Naive thymus-derived CD8-positive, alpha-beta T cell (primary cell): ENCODE measurements at places on chromosomes 2 and 18.
A peak's percentile ranks its signal among the peaks of the same experiment; 100 is the strongest.

- no peak for DNase-seq
Observed at GRCh38 chr2:192741889-192742288, 547.2 kb upstream of the TMEFF2 start.

DNA sequence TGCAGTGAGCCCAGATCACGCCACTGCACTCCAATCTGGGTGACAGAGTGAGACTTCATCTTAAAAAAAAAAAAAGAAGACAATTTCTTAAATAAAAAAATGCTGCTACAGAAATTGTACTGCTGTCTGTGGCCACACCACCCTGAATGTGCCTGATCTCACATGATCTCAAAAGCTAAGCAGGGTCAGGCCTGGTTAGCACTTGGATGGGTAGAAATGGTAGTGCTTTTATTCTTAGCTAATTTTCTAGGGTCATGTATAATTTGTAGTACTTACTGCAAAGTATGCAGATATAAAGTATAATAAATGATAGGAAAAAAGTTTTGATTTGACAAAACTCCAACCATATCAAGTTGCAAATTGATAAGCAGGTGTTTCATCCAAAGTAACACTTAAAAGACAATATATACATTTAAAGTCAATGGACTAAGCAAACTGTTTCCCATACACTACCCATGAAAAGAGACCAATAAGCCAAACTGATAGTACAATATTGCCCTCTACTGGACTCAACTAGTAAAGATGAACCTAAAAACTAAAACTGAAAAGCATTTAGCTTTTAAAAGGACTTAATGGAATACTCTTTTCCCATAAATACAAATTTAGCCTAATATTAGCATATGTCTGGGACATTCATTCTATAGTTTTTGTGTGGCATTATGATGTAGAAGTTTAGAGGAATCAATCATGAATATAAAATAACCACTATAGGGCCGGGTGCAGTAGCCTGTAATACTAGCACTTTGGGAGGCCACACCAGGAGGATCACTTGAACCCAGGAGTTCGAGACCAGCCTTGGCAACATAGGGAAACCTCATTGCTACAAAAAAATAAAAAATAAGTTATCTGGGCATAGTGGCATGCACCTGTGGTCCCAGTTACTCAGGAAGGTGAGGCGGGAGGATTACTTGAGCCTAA is 18.6 kb upstream of the PEX13 start:
- peak; percentile 70 for DNase-seq

DNA sequence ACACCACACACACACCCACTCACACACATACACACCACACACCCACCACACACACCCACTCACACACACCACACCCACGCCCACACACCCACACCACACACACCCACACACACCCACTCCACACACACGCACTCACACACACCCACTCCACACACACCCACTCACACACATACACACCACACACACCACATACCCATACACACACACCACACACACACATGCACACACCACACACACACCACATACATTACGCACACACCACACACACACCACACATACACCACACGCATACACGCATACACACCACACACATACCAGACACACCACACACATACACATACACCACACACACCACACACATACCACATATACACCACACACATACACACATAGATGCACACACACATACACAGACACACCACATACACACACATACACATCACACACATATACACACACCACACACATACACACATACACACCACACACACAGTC is 37.9 kb downstream of the MCFD2 start:
- DNase-seq: no peak

- no peak for DNase-seq
Observed at GRCh38 chr18:44731530-44732237, 51.0 kb downstream of the SETBP1 start.

- DNase-seq: peak; percentile 76
Observed at GRCh38 chr2:144331674-144332355, 188.1 kb downstream of the ZEB2 start.

DNA sequence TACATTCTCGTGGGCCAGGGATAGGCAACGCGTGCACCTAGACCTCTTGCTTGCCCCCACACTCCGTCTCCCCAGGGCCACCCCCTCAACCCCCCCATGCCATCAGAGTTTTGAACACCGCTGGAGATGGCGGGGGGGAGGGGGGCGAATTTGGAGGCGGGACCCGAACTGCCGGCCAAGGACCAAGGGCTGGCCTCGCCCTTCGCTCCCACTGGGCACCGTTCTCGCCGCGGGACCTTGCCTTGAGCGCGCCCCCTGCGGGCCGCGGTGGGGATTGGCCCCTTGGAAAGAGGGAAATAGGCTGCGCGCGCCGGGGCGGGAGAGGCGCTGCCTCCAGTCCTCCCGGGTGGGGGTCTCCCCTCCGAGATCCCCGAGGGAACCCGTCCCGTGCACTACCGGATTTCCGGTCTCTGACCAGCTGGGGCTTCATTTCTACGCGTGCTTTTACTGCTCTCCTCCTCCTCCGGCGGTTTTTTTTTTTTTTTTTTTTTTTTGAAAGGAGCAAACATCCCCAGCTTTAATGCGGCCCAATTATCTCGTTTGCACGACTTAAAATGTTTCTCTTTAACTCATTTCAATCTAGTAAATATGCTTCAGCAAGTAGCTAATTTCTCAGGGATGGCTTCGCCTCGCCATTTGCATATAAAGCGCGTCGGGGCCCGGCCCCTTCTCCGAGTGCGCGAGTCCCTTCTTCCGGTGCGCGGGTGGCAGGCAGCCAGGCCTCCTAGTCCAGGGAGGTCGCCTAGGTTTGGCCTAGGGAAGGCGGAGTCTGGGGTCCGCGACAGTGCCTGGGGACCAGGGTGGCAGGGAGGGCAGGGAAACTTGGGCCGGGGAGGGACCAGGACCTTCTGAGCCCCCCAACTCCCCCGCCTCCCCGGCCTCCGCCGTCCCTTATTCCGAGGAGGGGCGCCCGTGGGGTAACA is 10.0 kb upstream of the GBX2 start:
- no peak for DNase-seq

- peak; percentile 60 for DNase-seq
Observed at GRCh38 chr2:232502511-232502910, 14.9 kb upstream of the ECEL1 start.

DNA sequence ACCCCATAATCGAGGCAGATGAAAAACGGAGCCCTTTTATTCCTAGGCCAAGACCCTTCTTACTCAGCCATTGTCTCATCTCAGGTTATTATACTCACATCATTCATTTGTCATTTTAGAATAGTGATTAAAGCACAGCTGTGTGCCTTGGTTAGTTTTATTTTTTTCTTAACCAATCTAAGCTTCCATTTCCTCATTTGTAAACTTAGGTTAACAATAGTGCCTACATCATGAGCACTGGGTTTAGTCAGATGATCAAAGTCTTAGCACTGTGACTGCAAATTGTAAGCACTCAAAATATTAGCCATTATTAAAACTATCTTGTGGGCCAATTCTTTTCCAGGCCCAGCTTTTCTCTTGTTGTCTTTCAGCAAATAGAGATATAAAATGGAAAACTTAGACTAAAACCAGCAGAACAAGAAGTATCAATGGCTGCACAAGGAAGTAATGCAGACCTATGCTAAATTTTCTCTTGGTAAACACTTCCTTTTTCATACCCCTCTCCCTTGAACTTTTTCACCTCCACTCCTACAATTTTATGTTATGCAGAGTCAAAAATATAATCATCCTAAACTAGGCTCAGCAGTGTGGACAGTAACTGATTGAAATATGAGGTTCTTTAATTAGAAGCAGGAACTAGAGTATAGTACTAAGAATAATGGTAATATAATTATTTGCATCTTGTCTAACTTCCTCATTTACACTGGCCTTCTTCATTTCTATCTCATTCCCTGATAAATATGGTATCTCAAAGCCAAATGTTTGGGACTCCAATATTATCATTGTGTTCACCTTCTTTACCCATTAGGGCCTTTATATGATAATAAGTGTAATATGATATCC is 21.5 kb upstream of the GALNT3 start:
- no peak for DNase-seq

DNA sequence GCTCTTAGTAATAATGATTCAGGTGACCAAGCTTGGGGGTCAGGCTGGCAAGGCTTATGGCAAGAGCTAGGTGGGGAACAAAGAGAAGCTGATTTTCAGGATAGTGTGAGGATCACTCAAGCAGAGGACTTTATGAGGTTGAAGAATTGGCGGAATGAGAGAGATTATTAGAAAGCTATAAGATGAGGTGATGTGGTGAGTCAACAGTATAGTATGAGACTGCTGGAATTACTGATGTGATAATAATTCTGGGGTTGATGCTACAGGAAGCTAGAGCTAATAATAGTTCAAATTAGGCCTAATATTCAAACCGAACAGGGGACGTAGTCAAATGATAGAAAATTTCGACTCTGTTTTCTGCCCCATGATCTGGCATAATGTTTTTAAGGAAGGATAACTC is 2115.3 kb upstream of the PIK3C3 start:
- no peak for DNase-seq

- DNase-seq: no peak
Observed at GRCh38 chr2:54632733-54633692, 90.4 kb upstream of the EML6 start.

- DNase-seq: no peak
Observed at GRCh38 chr2:85838181-85838580, 50.6 kb downstream of the ST3GAL5 start.

DNA sequence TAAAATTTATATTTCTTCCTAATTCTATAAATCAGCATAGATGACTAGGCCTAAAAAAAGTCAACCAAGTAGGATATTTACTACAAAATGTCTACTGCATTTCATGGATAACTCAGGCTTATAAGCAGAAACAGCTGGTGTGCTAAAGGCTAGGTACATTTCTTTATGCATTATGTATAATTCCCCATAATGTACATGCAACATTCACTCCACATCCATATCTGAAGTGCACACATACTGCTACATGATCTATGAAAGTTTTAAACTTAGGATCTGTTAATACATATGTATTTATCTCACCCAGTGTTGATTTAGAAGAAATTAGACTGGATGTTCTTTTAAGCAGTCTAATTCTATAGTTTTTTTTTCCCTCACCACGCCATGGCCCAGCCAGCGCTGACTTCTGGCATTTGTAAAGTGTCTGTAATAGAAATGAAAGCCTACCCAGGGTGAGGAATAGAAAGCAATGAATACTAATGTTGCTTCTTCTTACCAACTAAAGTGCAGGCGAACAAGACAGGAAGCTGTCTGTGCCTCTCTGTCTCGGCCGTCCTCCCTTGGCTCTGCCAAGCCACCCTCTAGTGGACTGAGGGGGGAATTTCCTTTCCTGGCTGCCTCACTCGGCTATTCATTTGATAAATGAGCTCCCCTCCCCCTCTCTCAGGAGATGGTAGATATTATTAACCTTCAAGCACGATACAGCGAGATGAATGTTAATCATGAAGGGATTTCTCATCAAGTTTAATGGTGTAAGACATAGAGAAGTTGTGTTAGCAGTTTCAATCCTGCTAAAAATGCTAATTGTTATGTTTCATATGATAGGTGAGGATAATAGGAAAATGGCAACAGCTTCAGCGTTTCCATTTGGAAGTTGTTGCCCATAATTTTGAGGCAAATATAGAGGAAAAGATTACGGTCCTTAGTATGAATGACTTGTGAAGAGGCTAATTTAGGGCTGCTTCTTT is 384.5 kb downstream of the MTX2 start:
- peak; percentile 41 for DNase-seq

DNA sequence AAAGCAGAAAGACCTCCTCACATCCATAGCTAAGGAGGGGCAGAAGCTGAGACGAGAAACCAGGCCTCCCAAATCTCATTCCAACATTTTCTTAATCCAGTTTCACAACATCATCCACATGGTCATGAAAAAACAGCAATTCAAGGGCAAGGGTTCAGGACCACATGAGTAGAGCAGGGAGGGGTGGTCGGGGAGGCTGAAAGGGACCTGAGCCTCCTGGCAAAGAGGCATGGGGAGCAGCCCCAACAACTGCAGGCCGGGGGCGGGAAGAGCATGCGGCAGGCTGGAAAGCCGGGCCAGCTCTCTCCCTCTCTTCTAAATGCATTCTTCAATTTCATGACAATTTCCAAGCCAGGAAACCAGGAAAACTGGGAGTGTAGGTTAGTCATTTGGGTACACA is 76.7 kb downstream of the DNMT3A start:
- DNase-seq: no peak

- no peak for DNase-seq
Observed at GRCh38 chr2:163467251-163467630, 268.6 kb downstream of the FIGN start.

DNA sequence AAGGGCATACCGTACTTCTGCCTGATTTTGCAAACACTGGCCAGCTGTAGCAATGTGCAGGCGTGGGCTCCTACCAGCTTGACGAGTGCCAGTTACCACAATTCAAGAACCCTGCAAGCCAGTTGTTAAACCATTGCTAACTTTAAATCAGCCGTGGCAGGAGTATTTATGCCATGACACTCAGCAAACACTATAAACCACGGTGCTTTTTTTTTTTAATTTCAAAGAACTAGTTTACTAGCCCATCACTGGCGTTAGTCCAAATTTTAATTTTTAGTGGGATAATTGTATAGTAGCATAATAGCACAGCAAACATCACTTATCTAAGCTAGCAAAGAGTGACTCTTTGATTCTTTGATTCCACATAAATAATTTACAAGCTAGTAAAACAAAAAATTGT is 111.1 kb downstream of the COL4A4 start:
- DNase-seq: no peak

- DNase-seq: no peak
Observed at GRCh38 chr2:125643128-125643527, 1012.8 kb upstream of the GYPC start.

GRCh38 chr18:34643989-34644388 is 66.1 kb upstream of the DTNA start:
- DNase-seq: no peak

GRCh38 chr2:171709011-171709685 is 21.9 kb downstream of the DYNC1I2 start:
- DNase-seq: no peak

DNA sequence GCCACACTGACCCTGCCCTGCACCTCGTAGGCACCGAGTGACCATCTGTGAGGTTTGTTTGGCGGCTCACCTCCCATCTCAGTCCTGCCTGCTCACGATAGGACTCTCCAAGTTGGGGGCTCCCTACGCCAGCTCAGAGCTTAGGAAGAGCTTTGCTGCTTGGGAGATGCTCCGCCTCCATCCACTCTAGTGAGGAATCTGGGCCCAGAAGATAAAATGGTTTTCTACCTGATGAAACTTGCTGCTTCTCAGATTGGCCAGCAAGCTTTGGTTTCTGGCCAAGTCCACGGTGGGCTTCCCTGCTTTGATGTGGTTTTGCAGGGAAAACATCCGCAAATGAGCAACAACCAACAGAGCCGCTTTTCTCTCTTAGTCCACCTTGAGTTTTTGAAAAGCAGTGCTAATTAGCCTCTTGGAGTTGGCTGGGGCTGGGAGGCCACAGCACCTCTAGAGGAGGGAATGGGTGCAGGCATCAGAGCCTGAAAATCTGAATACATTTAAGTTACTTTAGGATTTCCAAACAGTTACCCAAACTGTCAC is 42.2 kb downstream of the THNSL2 start:
- DNase-seq: no peak

DNA sequence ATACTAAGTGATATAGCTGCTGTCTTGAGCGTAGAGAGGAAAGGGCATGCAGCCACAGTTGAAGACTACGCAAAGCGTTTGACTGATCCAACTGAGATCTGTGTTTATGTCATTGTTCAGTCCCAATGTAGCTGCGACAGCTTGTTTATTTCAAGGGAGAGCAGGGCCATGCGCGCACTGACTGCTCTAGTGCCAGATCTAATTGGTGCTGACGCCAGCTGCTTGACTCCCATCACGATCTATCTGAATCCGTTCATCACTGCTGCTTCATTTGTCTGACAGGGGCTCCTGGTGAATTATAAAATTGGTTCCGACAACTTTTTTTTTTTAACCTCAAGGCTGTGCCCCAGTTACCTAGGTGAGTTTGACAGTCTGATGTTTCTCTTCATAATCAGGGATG is 75.7 kb downstream of the CHST9 start:
- DNase-seq: no peak
